ENCODE measurements at places on chromosomes 1 and 21.

DNA sequence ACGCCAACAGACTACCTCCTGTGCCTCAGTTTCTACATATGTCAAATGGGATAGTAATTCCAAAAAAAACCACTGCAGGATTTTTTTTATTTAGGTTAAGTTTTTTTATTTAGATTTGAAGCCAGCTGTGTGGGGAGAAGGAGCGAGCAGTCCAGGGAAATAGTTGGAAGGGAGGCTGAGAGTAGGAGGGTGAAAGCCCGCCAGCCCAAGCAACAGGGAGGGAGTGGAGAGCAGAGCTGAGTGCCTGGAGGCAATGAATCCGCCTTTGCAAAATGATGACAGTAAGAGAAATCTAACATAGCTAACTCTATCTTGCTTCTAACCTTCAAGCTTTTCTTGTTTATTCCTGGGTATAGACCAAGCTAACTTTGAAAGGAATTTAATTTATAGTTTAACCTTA lies 15.6 kb upstream of the C1orf198 start:
- DNase-seq = no peak

DNA sequence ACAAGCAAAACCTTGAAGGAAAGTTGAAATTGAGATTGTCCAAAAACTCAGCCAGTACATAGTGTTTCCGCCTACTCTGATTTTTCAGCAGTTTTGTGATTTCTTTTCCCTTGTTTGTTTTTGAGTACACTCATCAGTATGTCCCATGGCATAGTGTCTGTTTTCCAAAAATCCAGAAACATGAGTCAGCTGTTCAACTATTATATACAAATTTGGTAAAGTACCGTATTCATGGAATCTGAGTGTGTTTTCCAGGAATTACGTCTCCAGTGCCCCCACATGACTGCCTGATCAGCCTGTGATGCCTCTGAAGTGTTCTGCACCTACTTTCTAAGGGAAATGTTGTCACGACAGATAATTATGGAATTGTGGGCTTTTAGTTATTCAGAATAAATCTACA lies 186.8 kb downstream of the LTN1 start:
- no peak for DNase-seq

- DNase-seq = no peak
Observed at GRCh38 chr1:223834660-223835263, 11.0 kb downstream of the TP53BP2 start.

GRCh38 chr1:8742022-8742924 lies 75.2 kb downstream of the RERE start:
- no peak for DNase-seq

DNA sequence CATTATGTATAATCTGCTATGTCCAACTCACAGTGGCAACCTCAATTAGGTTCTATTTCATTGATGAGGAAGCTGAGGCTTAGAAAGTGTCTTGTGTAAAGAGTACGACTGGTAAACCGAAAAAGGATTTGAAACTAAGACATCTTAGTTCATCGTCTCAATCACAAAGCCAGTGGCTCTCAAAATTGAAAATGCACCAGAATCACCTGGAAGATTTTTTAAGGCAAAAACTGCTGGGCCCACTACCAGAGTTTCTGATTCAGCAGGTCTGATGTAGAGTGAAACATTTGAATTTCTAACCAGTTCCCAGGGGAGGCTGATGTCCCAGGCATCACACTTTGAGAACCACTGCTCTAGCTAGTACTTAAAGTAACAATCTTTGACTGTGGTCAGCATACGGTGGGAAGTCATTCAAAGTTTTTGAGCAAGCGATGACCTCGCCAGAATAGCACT lies 5.2 kb upstream of the LRRC53 start:
- no peak for DNase-seq
